Esophagus squamous epithelium (tissue), 5 donors: ENCODE measurements at places on chromosomes 7 and 10.

DNA sequence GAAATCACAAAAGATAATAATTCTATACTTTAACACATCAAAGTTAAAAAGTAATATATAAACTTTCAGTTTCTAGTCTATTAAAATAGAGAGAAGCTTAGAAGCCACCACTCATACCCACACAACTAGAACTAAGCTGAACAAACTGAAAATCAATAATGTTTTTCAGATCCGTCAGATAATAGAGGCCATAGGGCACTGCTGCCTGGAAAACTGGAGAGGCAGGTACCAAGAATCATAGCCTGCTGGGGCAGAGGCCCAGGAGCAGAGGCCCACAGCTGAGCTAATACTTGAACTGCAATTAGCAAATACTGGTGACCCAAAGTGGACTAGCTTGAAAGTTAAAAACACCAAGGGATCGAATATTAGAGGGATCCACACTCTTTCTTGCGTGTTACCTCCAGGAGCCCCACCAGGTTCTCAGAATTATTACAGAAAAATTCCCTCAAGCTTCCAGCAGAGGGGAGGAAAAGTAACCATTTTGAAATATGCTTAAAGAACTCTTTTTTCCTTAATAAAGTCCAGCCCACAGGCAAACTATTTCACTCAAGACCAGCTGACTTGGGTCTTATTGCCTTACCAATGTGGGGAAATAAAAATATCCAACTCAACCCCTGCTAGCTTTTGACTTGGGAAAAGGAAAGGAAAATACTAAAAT, 774.1 kb upstream of the IGFBP3 start:
- DNase-seq, result no peak

GRCh38 chr7:15407910-15408309, 153.9 kb downstream of the AGMO start:
- DNase-seq, result no peak

GRCh38 chr7:68321076-68321639, 1277.1 kb upstream of the AUTS2 start:
- no peak for DNase-seq

DNA sequence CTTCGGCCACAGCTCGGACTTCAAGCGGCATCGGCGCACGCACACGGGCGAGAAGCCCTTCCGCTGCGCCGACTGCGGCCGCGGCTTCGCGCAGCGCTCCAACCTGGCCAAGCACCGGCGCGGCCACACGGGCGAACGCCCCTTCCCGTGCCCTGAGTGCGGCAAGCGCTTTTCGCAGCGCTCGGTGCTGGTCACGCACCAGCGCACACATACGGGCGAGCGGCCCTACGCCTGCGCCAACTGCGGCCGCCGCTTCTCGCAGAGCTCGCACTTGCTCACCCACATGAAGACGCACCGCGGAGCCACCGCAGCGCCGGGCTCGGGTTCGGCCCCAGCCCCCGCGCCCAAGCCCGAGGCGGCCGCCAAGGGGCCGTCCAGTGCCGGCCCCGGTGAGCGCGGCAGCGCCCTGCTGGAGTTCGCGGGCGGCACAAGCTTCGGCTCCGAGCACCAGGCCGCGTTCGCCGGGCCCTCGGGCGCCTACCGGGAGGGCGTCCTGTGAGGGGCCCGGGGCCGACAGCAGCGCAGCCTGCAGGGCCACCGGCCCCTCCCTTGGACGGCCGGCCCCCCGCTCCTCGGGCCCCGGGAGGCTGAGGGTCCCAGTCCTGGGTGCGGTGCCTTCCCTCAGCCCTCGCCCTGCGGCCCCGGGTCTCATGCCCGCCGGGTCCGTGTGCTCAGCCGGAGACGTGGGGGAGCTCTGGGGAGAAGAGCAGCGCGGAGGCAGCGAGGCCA, 17.2 kb downstream of the ZNF316 start:
- DNase-seq, result no peak

DNA sequence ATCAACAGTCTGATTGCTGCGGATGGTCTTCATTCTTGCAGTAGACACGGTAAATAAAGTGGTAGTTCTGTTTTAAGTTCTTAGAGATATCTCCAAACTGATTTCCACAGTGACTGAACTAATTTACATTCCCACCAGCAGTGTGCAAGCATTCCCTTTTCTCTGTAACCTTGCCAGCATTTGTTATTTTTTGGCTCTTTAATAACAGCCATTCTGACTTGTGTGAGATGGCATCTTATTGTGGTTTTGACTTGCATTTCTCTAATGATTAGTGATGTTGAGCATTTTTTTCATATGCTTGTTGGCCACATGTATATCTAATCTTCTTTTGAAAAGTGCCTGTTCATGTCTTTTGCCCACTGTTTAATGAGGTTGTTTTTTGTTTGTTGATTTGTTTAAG, 30.2 kb upstream of the CXCL12 start:
- DNase-seq, result no peak

DNA sequence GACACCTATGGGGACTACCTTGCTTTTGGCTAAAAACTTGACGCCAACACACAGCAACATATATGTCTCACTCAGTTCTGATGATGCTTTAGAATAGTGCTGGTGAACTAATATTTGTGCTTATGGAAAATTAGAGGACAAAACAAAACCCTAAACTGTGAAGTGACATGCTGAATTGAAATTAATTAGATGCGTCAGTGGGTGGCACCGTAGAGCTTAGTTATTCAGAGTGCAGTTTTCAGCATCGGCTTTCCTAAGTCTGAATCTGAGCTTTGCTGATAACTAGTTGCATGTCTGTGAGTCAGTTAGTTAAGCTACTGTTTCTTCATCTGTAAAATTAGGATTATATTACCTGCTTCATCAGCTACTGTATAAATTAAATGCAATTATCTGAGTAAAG, 245.0 kb upstream of the SORCS1 start:
- DNase-seq, result no peak

DNA sequence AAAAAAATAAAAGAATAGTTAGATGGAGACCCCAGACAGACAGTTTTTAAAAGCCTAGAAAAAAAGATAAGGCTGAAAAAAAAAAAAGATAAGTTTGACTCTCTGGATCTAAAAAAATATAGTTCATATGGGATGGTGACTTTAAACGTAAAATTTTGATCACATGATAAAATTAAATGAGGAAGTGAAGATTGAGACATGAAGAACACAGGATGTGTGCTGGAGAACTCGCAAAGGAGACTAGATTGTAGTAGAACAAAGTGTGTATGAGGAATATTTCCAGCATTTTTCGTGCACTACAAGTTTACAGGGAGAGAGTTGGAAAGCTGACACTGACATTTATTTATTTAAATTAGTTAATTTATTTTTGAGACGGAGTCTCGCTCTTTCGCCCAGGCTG, 286.4 kb downstream of the PRPF18 start:
- DNase-seq, result no peak

DNA sequence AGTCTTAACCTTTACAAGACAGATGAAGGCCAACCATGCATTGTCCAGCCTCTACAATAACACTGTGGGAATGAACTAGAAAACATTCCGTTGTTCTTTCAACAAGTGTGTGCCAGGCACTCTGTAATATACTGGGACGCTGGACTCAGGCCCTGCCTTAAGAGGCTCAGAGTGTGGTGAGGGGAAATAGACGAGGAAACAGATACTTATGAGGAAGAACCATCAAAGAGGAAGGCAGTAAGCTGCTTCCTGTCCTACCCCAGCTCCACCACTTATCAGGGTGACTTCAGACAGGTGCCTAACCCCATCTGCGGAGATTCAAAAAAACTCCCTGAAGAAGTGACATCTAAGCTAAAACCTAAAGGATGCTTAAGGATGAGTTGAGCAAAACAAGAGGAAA, 8.9 kb upstream of the TRIM8 start:
- DNase-seq, result no peak

GRCh38 chr7:40165216-40165615, 30.4 kb downstream of the SUGCT start:
- DNase-seq, result no peak

GRCh38 chr10:132355297-132355696, 23.3 kb downstream of the LRRC27 start:
- DNase-seq, result no peak

- DNase-seq, result no peak
Observed at GRCh38 chr10:102633287-102633686, 11.0 kb upstream of the TRIM8 start.

DNA sequence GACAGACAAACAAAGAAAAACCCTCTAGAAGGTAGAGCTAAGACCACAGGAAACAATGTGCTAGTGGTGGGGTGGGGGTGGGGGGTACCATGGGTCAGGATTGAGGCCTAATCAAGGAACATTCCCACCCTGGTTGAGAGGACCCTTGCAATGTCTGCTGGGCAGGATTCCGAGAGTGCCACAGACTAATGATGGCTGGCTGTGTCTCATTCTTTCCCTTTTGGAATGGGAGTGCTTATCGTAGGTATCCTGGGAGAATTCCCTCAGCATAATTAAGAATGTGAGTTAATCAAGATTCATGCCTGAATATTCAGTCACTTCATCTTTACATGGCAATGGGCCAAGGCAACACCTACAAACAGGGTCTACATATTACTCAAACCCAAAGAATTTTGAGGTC, 14.7 kb upstream of the MTPN start:
- no peak for DNase-seq

DNA sequence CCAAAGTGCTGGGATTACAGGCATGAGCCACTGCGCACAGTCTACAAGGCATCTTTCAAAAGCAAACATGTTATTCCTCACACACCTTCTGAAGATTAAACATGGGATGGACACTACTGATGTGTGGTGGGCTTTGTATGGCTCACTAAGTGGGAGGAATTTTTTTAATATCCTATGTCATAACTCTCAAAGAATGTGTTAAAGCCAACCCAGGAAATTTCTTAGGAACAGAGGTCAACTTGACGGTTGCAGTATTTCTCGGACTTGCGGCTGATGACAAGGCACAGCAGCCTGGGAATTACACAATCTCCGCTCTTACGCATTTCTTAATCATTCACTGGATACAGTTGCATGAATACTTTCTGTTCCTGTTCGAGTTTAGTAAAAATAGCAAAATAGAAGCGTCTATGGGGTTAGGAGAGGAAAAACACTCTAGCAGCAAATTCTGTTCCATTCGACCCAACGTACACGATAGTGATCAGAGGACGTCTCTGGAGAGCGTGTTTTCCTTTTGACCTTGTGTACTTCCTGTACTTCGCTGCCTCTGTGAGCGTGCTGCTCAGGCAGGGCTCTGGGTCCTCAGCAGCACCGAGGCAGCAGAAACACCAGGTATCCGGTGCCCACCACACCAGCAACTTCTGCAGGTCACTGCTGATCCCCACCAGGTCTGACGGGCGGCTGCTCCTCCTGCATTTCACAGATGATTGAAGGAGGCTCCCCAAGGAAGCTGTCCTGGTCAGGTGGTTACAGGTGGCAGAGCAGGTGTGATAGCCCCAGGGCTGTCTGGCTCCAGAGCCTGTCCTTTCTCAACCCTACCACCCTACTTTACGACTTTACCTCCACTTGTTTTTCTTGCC, 26.4 kb upstream of the SRGN start:
- DNase-seq, result no peak

DNA sequence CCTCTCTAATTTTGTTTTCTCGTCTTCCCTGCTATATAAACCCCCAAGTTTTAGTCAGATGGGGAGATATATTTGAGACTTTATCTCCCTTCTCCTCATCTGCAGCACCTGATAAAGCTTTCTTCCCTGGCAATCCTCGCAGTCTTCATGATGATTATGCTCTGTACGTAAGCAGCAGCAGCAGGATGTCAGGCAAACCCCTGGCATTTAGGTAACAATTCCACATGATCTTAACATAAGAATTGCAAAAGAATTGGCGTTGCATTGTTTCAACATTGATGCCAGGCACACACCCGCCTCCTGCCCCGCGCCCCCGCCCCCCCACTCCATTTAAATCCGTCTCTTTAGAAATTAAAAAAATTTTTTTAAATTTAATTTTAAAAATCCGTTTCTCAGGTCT, 6.1 kb downstream of the PKD1L1 start:
- no peak for DNase-seq

DNA sequence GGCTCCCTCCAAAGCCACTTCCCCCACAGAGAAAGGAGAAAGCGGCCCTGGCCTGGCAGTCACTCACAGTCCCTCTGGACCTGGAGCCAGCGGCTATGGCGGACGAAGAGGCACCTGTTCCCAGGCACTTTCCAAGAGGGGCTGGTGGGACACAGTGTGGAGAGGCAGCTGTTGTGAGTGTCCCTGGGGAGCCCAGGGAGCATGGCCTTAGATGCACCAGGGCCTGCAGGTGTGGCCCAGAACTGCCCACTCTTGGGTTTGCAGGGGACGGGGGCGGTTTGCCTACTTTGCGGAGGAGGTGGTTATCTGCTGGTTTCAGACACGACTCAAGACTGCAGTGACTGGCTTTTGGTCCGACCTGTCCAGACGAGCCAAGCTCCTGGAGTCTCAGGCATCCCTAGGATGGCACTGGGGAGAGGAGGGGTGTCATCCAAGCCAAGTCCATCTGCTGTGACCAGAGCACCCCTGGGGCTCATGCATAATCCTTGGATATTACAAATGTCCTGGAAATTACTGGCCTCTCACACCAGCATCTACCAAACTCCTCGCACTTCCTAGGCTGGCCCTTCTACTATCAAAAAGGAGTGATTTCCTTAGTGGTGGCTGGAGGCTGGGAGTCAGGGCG, 18.4 kb downstream of the CTBP2 start:
- no peak for DNase-seq

DNA sequence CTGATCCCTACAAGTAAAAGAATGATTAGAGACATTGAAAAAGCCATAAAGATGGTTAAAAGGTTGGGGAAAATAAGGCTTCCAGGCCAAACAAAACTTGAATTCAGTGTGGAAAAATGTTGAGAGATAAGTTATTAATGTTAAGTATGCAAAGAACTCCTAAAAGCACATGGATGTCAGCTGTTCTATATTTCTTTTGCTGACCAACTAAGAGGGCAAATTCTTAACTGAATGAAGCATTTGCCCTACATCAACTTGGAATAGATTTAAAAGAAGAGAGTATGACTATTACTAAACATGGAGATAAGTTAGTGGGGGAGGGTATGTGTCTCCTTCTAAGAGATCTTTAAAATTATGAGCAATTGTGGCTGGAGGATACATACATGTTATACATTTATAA, 124.8 kb downstream of the KIAA1217 start:
- no peak for DNase-seq

DNA sequence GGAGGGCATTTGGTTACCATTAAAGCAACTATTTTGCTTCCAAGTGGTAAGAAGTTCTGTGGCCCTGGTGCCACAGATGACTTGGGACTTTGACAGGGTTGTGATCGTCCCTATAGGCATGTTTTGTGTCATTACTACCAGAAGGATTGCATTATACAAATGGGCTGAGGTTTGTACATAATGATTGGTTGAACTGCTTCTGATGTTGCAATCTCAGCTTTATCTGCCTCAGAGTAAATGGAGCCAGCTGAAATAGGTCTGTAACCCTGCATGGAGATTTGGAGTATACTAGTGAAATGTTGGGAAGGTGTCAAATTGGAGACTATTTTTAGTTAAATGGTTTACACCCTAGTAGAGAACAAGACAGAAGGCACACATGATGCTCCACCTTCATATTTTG, 46.1 kb upstream of the SEPTIN7 start:
- DNase-seq, result no peak
